ENCODE measurements at places on chromosomes 7 and 10.

DNA sequence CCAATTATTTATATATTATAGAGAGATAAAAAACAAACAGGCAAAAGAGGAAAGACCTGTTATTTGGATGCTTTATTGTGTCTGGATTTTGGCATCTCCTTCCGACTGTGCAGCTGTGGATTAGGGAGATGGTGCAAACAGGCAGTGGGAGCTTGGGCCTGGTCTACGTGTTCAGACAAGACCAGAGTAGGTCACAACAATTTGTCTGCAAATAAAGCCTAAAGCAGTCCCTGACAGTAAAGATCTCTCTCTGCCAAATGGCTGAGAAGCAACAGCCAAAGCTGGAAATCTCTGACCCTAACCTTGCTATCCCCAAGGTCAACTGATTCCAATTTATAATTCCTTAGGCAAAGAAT, 82.0 kb downstream of the ABLIM1 start:
- no peak for DNase-seq

DNA sequence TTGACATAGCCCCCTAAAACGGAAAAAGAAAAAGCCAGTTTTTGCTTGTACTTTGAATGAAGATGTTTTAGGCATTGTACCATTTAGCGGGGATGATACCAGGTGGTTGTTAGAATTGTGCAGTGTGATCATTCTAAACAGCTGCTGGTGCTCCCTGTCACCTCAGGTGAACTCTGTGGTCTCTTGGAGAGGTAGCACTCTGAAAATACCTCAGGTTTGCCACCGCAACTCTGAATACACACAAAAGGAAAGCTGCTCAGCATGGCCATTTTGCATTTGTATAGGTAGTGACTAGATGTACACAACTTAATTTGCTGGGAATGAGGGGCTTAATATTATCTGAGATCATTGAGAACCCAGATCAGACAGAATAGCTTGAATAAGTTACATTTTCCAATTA, 52.6 kb downstream of the PLEKHA8 start:
- DNase-seq, result no peak

DNA sequence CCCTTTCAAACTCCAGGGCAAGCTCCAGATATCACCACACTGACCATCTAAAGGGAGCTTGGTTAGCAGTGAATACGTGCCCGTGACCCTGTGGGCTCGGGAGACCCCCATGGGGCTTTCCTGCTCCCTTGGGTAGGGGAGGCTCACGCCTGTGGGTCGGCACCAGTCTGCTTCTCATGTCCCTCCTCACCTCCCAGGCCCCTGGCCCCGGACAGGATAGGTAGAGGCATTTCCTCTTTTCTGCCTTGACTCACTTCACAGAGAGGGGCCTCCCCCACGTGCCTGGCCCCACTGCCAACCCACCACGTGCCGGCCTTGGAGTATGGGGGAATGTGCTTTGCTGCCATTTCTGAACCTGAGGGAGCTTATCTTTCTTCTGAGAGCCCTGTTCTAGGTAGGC, 131.3 kb upstream of the FAM20C start:
- DNase-seq, result peak; percentile 20

DNA sequence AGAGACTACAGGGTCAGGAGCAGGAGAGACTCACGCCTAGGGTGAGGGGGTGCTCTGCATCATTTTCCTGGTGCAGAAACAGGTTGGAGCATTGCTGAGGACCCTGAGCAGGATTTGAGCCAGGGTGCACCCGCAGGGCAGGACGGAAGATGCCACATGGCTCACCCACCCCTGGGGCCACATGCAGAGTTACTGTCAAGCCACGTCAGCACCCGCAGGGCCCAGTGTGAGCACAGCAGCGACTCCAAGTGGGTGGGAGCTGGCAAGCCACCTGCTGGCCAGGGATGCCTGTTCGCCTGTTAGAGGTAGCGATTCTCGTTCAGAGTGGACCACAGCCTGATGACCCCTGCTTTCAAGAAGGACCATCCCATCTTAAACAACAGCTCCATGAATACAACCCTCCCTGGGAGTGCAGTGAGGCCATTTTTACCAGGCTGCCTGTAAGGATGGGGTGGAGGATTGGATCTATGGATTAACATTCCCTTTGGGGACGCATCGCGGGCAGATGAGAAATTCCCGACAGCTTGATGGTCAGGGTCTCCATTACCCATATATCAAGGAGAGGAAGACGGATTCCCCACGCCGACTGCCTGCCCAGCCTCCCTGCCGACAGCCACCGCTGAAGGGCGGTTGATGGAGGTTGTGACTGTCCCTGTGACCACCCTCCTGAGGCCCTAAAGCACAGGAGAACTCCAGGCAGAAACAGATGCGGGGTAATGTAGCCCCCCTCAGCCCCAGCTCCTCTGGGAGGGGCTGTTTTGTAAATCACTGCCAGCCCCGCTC, 101.1 kb upstream of the RET start:
- no peak for DNase-seq

DNA sequence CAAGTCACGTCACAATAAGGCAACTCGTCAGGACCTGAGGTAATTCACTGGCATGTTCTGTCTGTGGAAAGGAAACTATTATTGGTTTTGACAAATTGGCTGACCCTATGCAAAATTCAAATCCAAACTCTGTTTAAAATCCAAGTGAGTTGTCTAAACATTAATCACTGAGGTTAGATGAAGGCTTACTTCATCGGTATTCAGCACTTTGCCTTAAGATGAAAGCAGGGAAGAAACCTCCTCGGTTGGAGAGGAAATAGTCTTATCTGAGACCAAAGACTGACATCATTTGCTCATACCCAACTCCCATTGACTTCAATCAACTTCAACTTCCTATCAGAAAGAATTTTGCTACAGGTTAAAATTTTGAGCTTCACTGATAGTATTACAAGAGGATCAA, 355.1 kb upstream of the MBL2 start:
- DNase-seq, result peak; percentile 11

DNA sequence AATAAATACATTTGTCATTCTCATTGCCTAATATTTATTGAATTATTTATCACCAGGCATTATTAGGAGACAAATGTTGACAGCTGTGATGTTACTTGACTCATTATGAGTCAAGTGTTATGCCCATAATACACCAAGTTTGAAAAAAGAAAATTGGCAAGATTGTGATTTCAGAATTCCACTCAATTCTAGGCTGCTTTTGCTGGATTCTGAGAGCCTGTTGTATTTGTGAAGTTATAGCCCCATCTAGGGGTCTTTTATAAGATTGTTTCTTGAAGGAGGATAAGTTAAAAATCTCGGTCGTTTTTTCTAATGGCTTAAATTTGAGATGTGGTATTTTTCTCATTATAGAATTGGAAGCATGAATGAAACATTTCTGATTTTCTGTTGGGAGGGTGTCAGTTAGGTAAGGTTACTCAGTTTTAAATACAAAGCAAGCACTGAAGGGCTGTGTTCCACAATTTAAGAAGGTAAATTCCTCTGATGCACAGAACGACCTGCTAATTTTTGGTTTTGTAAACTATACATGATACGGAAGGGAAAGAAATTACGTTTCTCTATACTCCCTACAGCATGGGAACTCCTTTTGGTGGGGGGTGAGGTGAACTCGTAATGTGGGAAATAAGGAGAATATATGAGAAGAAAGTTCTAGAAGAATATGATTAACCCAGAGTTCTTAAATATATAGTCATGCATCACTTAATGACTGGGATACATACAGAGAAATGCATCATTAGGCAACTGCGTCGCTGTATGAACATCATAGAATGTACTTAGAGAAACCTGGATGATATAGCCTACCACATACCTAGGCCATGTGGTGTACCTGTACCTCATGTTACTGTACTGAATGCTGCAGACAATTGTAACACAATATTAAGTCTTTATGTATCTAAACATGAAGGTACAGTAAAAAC, 2.6 kb downstream of the STK31 start:
- DNase-seq, result peak; percentile 57

DNA sequence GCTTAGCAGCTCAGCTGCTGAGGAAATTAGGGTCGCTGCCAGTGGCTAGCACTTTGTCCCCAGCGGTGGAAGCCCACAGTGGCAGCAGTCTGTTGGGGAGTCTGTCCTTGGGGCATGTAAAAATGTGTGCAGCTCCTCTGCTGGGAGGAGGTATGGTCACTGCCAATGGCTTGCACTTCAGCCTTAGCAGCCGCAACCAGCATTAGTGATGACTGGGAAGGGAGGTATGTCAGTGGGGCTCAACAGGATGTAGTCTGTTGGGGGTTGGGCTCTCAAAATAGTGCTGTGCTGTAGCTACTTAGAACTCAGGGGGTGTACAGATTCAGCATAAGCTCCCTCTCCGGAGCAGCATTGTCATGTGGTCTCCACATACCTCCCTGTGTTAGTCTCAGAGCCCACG, 189.9 kb downstream of the ZEB1 start:
- no peak for DNase-seq

- no peak for DNase-seq
Measured at GRCh38 chr10:20396701-20397100, 500.4 kb downstream of the NEBL start.

GRCh38 chr7:100884736-100885439, 4.6 kb downstream of the UFSP1 start:
- DNase-seq, result no peak

GRCh38 chr7:93382362-93382761, 150.2 kb downstream of the VPS50 start:
- no peak for DNase-seq

DNA sequence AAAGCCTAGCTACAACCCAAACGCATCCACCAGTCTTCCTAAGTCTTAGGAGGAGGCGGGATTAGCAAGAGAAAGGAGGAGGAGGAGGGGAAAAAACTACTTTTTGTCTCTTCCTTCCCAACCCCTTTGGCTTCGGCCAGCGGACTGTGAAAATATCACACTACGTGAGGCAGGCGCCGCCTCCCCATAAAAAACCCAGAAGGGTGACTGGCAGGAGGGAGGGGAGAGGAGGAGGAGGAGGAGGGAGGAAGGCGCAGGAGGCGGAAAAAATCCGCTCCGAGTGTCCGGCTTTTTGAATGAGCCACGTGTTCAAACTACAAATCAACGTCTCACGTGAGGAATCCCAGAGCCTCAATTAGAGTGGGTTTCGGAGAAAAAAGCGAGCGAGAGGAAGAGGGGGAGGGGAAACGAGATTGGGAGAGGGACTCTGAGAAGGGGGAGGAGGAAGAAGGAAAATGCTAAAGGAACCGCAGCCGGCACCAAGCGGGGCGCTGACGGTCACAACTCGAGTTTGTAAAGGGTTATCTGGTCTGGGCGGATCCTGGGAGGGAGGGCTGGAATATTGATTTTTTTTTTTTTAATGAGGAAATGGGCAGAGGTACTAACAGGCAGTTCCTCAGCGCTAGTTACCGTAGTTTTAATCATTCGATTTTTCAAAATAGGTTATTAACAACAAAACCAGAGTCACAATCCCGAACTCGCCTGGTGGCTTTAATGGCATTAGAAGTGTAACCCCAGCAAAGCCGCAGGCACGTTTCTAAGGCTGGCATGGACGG, at the start of gene IGF2BP3:
Gene IGF2BP3, minus strand, starts transcription at position 162 of the 776 bp plus-strand sequence. CDS start 381 bp downstream, outside the sequence.
- DNase-seq, result peak; percentile 98

- no peak for DNase-seq
Measured at GRCh38 chr7:44522315-44522714, 18.8 kb downstream of the NPC1L1 start.

- DNase-seq, result no peak
Measured at GRCh38 chr10:74827694-74828093, 1.3 kb downstream of the KAT6B start.

DNA sequence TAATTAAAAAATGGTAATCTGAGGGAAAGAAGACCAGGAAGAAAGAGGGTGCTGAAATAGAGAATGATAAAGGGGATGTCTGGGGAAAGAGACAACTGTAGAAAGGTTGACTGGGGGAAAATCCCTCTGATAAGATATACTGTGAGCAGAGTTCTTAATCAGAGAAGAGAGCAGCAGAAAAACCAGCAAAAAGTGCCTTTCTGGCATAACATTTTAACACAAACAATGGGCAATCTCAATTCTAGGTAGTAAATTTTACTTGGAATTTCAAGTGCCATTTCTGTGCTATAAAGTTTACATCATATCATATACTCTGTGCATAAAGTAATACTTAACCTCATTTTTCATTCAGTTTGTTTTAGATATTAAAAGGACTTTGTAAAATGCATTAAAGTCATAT, 251.9 kb upstream of the HGF start:
- DNase-seq, result no peak

DNA sequence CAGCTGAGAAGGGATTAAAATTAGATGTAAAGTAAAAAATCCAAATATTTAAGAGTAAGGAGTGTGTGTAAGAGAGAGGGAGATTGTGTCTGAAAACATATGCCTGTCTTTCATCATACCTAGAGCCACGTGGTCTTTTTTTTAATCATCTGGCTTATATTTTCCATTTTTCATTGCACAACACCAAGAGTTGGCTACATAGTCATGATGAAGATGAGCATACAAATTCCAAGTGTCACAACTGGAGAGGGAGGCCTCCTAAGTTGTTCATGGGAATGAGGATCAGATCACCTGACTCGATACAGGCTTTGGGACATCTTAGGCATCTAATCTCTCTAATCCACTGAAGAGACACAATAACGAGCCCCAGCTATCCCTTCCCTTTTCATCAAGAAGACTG, 47.2 kb upstream of the CCDC3 start:
- DNase-seq, result no peak

- DNase-seq, result no peak
Measured at GRCh38 chr10:7206412-7207100, 204.3 kb downstream of the SFMBT2 start.

- DNase-seq, result no peak
Measured at GRCh38 chr7:7817748-7818147, 99.3 kb upstream of the RPA3 start.

DNA sequence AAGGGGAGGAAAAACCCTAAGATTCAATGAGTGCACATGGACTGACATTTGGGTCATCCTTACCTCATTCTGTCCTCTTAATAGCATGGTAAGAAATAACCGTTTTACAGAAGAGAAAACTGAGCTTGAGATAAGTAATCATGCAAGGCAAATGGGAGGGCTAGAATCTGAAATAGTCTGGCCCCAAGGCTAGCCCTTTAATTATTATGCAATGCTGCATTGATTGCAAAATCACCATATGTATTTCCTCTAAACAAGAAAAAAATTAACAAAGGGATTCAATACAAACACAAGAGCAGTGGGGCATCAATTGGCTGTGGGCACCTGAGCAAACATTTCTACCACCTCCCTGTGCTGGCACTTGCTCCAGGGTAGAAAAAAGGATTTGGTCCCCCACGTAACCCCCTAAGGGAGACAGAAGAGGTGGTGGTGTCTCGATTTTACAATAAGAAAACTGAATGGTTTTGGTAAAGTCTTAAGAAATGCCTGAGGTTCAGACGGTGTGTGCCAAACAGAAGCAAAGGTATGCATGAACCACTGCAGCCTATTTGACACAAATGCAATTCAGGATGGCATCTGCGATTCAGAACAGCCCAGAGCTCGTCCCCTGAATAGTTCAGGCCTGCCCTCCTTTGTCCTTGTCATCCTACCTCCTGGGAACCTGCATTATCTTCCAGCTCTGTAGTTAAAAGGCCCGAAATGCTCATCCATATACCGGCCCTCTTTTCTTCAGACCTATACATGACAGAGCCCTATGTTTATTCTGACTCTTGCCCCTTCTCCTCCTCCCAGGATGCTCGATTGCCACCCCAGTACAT, 23.6 kb downstream of the PIP4K2A start:
- peak; percentile 78 for DNase-seq

- no peak for DNase-seq
Measured at GRCh38 chr7:37174460-37174859, 274.2 kb downstream of the ELMO1 start.

GRCh38 chr7:81430150-81430549, 339.7 kb downstream of the HGF start:
- DNase-seq, result no peak

Measured in OCI-M1 (cell line).